ENCODE measurements at places on chromosomes 1 and 21.
A peak's percentile ranks its signal among the peaks of the same experiment; 100 is the strongest.

- no peak for DNase-seq
Observed at GRCh38 chr1:10962483-10962882, 50.0 kb upstream of the TARDBP start.

GRCh38 chr1:36532810-36533401 lies 50.2 kb upstream of the CSF3R start:
- DNase-seq, result no peak

GRCh38 chr1:59070610-59071009 lies 226.3 kb upstream of the FGGY start:
- no peak for DNase-seq

GRCh38 chr1:4657960-4658541 lies 3.6 kb downstream of the AJAP1 start:
- DNase-seq, result no peak

- peak; percentile 80 for DNase-seq
Observed at GRCh38 chr1:31007462-31007991, 58.0 kb downstream of the PUM1 start.

DNA sequence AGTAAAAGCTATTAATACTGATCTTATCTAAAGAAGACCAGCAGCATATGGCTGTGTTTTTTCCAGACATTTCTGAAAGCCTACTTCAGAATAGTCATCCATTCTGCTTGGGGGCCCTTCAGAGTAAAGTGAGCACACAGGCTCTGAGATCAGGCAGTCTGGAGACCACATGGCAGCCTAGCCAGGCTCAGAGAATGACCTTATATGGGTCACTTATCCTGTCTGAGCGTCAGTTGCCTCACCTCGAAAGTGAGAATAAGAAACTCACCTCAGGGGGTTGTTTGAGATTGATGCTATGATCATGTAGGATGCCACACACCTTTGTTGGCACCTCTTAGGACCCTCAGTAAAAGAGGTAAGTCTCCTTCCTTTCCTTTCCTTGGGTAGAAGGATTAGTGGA lies 270.4 kb downstream of the GRIK1 start:
- no peak for DNase-seq

DNA sequence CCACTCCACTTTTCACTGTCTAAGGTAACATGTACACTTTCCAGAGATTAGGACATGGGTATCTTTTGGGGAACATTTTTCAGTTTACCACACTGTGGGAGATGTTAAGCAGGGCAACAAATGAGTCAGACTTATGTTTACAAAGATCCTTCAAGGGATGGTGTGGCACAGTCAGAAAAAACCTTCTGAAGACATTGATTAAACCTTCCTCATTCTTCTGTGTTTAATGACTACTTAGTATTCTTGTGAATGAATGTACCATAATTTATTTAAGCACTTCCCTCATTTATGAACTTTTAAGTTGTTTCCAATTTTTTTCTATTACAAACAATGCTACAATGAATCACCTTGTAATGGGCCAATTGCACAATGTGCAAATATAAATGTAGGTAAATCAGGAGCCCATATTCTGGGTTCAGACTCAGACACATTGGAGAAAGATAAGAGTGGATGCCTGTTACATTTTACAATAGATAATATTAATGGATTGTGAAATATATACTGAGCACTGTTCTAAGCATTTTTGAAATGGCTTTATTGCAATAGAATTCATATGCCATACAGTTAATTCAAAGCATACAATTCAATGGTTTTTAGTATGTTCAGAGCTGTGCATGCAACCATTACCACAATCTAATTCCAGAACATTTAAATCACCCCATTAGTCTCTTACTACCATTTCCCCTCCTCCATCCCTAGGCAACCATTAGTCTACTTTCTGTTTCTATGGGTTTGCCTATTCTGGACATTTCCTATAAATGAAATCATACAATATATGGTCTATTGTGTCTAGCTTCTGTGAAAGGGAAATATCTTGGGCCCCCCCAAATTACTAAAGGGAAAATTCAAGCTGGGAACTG lies 1.9 kb upstream of the SFT2D2 start:
- no peak for DNase-seq

DNA sequence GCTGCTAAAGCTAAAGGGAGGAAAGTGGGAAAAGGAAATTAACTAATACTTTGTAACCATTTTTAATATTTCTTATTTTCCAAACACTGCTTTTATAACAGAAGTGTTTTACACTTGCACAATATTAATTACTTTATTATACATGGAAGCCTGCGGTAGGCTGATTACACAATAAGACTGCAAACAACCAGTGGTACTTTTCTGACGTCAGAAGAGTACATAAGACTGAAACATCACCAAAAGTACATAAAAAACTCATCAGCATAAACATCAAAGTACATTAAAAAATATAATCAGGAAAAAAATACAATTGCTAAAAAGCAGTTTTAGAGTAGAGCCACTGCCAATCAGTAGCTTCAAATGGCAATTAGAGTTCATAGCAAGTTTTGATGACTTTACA lies 4.6 kb downstream of the ZNF281 start:
- DNase-seq, result no peak

DNA sequence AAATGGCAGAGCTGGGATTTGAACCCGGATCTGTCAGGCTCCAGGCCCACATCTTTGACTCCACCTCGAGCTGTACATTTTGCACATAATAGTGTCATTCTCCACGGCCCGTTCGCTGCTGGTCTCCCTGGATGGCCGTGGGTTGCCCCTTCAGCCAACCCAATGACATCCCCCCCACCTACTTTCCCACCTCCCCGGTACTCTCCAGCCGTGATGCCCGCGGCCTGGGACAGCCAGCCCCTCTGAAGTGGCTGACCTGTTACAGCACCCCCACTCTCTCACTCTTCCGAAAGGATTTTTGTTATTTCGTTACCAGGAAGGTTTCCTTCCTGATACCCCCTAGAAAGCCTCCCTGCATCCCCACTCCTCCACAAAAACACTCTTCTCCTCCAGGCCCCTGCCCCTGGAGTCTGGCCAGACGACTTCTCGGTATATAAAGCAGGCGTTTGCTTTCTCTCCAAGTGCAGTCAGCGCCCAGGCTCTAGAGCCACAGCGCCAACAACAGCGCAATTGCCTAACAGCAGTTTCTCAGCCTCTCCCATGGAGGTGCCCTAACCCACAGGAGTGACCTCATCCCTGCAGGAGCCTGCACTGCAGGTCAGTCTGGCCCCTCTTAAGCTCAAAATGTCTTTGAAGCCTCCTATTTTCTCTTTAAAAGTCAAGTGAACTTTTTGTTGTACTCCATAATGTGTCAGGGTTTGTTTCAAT lies 14.5 kb upstream of the GJB5 start:
- no peak for DNase-seq

- DNase-seq, result no peak
Observed at GRCh38 chr1:164569241-164569640, 10.3 kb downstream of the PBX1 start.

- DNase-seq, result no peak
Observed at GRCh38 chr1:6464514-6464836, 1.5 kb downstream of the TNFRSF25 start.

DNA sequence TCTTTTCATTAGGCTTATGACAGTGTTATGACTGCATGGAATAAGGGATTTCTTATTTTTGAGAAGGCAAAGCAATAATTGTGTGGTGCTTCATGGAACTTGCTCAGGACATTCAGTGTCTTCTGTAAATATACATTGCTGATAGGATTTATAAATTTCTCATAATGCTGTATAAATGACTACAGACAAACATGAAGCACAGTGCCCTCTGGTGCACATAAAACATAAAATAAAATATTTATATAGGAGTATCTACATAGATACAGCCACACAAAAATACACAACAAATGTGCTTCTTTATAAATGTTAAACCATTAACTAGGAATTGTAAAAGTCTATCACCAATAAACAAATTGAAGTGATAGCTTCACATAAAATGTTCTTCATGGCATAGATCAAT lies 24.1 kb downstream of the BRINP3 start:
- no peak for DNase-seq

GRCh38 chr21:27480841-27481261 lies 514.0 kb upstream of the ADAMTS5 start:
- DNase-seq, result peak; percentile 64

DNA sequence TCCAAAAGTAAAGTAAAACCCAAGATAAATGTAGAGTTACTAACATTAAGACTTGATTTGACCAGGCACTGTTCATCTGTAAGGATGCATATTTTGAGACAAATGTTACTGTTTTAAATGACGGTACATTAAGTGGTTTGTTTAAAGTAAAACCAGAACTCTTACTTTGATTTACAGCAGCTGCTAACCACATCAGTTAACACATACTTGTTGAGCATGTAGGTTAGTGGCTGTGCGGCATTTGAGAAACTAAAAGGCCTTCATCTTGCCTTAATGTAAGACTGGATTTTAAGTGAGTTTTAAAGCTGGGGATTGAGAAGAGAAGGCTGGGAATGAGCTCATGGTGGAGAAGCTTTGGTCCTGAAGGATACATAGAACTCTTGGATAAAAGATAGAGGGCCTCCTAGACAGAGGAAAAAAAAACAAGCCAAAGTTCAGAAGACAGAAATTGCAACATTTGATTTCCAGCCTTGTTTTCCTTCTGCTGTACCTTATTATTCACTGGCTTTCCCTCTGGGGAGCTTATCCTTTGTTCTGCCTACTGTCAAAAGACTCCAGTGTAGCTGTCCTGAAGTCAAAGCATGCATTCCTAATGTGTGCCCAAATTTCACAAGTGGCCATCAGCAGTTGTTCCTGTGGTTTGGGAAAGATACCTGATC lies 66.6 kb downstream of the MTR start:
- no peak for DNase-seq

DNA sequence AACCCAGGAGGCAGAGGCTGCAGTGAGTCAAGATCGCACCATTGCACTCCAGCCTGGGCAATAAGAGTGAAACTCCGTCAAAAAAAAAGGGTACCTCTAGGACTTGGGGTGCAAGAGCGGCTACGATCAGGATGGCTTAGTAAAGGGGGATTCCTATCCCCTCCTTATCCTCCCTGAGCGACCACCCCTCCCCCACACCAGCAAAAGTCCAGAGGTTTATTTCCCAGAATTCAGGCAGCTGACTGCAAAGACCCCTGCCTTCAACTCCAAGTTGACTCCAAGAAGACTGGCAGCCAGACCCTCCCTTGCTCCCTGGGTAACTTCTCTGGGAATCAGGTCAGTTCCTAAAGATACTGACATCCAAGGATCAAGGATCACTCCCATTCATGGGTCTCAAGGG lies 12.4 kb upstream of the PRDM16 start:
- no peak for DNase-seq

GRCh38 chr1:236472850-236473788 lies 50.7 kb upstream of the LGALS8 start:
- no peak for DNase-seq

DNA sequence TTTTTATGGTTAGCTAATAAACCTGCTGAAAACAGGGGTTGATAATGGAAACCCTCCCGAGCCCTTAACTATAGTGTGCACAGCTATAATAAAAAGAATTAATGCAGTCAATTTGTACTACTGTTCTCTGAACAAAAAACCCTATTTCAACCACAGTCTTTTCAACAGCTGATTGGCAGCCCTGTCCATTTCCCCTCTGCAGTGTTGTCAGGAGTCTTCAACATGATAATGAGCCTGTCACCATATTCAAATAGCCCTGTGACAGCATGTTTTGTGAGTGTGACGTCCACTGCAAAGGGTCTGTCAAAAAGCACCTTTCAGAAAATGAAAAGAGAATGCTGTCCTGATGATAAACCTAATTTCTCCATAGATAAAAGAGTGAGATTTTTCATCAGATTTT lies 92.7 kb downstream of the ESRRG start:
- no peak for DNase-seq

DNA sequence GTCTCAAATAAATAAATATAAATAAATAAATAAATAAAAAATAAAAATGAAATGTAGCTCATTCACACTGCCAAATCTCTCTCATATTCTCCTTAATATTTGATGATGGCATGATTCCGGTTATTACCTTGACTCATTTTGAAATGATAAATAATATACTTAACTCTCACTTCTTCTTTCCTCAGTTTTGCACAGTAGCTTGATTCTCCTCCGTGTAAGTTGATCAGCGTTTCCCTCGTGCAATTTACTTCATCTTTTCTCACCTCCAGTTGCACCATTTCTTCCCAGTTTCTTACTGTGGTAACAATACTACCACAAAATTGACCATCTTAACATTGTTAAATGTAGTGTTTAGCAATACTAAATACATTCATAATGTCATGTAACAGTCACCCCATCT lies 111.6 kb downstream of the RIPK4 start:
- DNase-seq, result no peak

GRCh38 chr1:22164841-22165808 lies 22.2 kb upstream of the WNT4 start:
- no peak for DNase-seq

DNA sequence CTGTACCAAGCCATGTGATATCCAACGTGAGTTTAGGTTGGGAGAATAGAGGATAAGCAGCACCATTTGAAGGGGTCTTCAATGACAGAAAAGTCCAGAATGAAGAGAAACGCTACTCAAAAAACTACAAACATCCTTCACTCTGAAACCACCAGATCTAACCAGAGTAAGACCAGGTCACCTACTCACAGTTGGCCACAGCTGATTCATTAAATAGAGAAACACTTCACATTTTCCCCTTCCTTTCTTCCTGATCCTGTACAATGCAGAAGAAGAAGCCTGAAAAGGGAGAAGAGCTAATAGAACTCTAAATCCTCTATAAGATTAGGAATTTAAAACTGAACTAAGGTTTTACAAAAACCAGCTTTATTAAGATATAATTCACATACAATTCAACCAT lies 19.4 kb upstream of the SETDB1 start:
- no peak for DNase-seq

DNA sequence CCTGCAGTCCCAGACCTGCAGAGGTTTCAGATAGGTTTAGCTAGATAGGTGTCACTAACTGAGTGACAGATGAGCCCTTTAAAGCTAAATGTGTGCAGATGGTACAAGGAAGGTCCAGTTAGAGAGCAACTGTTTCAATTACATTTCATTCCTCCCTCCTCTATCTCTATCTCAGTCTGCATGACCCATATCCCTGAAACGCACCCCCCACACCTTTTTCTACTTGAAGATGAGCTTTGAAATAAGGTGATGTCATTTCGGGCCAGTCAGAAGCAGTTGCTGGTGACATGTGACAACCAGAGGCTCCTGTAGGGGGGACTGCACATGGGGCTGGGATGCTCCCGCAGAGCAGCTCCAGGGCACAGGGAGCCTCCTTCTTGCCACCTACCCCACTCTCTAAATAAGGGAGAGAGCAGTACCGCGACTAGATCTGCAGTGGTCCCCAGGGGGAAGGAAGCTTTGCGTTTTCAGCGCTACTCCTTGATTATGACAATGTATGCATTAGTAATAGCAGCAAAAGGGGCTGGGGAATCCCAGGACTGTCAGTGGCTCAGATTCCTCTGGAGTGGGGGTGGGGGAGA lies 4.3 kb downstream of the ATP8B2 start:
- no peak for DNase-seq

GRCh38 chr1:215345766-215346165 lies 221.3 kb upstream of the KCTD3 start:
- DNase-seq, result no peak

GRCh38 chr1:23555270-23555985 lies 3.9 kb downstream of the ID3 start:
- no peak for DNase-seq

DNA sequence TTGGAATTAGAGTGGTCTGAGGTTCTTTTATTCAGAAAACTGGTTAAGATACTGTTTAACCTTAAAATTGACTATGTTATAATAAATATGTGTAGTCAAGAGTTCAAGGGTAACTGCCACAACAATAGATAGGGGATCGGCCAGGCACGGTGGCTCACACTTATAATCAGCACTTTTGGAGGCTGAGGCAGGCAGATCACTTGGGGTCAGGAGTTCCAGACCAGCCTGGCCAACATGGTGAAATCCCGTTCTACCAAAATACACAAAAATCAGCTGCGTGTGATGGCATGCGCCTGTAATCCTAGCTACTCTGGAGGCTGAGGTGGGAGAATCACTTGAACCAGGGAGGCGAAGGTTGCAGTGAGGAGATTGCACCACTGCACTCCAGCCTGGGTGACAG lies 39.5 kb downstream of the PDC start:
- DNase-seq, result no peak

Data from GM04503 (cell line).